ENCODE measurements at places on chromosomes 5 and 9.

- no peak for DNase-seq
Observed at GRCh38 chr5:27727254-27727653, 688.9 kb upstream of the CDH9 start.

DNA sequence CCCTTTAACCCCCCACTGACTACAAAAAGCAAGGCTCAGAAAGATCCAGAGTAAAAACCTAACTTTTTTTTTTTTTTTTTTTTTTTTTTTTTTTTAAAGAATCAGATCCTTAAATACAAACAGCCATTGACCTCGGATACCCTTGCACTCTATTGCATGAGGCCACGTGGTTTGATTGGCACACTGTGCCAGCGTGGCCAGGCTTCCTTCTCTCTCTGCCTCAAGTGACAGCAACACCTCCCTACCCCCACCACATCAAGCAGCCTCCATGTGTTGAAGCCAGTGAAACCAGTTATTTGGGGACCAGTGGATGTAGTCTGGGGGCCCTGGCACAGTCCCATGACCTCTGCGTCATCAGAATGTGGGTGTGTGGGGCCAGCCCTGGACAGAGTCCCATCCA is 71.4 kb downstream of the OTULIN start:
- DNase-seq = no peak

GRCh38 chr9:27861887-27862286 is 288.6 kb upstream of the C9orf72 start:
- DNase-seq = peak; percentile 77

DNA sequence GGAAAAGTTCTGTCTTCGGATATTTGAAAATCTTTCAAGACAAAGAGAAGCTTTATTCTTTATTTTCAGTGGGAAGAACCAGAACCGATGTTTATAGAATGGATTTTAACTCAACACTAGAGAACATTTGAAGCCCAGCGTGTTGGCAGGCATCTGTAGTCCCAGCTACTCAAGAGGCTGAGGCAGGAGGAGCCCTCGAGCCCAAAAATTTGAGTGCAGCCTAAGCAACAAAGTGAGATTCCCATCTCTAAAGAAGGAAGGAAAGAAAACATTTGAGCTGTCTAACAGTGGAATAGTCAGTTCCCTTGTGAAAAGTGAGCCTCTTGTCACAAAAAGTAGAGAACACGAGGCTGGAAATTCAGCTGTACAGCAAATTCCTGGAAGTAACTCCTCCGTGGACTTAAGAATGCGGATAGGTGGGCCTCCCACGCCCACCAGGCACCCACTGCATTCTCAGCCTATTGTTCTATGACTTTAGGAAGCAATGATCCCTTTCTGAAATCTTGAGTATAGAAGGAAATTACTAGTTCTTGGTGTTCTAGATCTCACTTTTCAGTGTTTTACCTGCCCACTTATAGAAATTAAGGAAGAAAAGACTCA is 2.3 kb upstream of the PTPDC1 start:
- DNase-seq = no peak

- DNase-seq = no peak
Observed at GRCh38 chr5:111147502-111147901, 55.4 kb downstream of the WDR36 start.

DNA sequence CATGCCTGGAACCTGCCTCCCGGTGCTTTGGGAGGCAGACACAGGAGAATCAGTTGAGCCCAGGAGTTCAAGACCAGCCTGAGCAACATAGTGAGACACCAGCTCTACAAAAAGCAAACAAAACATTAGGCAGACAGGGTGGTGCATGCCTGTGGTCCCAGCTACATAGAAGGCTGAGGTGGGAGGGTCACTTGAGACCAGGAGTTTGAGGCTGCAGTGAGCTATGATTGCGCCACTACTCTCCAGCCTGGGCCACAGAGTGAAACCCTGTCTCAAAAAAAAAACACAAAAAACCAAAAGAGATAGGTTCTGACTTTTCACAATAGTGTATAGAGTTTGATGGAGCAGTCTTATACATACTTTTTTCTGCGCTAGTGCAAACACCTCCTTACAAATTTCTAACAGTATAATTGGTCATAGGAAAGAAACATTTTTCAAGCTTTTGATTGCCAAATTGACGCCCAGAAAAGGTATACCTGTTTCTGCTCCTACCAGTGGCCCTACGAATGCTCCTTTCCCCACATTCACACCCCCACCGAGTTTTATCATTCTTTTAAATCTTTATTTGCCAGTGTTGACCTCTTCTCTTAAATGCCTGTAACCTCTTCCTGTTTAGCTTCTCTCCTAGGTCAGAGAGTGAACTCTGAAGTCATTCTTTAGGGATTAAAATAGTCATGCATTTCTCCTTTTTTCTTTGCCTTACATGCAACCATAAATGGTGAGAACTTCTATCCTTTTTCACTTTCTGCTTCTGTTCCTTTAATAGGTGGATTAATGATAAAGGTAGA is 7.5 kb downstream of the DOCK8 start:
- DNase-seq = no peak

- DNase-seq = no peak
Observed at GRCh38 chr5:160921423-160922285, 69.6 kb upstream of the ATP10B start.

DNA sequence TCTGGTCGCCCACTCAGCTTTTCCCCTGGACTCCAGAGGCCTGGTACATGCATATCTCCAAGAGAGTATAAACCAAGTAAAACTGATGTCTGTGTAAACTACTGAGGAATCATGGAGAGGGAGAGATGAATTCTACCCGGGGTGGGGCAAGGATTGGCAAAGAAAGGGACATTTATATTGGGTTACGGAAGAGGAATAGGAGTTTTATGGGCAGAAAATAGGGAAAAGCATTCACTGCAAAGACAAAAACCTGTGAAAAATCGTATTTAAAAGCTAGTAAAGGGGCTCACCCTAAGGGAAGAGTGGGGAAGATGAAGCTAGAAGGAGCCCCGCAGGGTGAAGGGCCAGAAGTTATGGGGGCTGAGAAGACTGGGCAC is 248.0 kb upstream of the KLF4 start:
- no peak for DNase-seq

GRCh38 chr5:108523360-108523759 is 141.5 kb upstream of the FBXL17 start:
- DNase-seq = no peak

DNA sequence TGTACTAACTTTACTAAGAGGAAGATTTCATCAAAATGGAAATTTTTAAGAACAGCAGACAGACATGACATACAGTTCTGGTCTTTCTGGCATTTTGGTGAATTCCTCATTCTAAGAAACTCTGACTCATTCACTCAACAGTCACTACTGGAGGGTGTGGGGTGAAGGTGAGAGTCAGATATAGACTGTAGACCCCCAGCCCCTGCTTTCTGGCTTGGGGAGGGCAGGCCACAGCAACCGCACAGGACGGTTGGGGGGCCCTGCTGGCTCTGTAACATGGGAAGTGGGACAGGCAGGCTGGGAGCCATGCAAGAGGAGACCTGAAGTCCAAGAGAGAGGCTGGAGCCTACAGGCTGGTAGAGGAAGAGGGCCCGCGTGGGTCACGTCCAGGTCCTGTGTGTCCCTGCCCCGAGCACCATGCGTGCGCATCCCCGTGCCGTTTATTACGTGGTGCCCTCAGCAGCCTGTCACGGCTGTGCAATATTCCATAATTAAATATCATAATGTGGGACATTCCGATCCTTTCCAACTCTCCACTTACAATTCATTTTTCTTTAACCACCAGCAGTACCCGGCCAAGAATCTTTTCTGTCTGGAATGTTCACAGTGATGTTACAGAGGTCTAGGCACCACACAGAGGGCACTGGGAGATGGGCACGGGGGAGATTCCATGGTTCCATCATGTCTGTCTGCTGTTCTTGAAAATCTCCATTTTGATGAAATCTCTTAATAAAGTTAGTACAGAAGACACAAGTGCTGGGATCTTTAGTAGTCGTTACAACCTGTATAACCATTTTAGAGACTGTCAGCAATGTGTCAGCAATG is 75.5 kb downstream of the SEMA4D start:
- DNase-seq = peak; percentile 84

DNA sequence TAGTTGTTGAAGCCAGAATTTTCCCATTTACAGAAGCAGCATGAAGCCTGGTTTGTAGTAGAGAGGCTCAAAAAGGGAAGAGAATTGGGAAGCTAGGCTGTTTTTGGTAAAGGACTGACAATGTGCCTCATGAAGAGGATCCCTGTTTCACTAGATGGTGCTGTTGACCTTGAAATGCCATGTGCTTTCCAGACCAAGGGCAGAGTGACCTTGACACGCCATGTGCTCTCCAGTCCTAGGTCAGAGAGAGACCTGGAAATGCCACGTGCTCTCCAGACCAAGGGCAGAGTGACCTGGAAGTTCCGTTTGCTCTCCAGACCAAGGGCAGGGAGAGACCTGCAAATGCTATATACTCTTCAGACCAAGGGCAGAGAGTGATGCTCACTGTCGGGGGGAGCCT is 32.0 kb downstream of the UNC13B start:
- DNase-seq = no peak

DNA sequence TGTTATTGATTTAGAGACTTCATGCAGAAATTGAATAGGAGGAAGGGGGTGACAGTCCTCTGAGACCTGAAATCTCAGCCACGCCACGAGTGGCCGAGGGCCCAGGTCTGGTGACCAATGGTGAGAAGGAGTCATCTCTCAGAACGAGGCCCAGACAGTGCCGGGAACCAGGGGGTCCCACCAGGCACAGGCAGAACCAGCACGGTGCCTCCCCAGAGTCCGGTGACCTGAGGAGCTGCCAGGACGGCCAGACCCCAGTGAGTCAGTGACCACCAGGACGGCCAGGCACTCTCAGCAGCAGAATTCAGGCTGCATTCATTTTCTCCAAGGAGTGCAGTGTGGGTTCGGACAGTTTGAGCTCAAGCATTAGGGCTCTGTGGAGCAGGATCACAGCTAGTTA is 43.8 kb upstream of the NKD2 start:
- no peak for DNase-seq

- no peak for DNase-seq
Observed at GRCh38 chr9:129486756-129487657, 133.9 kb downstream of the C9orf50 start.

- peak; percentile 31 for DNase-seq
Observed at GRCh38 chr9:70389621-70390266, 24.7 kb downstream of the KLF9 start.

DNA sequence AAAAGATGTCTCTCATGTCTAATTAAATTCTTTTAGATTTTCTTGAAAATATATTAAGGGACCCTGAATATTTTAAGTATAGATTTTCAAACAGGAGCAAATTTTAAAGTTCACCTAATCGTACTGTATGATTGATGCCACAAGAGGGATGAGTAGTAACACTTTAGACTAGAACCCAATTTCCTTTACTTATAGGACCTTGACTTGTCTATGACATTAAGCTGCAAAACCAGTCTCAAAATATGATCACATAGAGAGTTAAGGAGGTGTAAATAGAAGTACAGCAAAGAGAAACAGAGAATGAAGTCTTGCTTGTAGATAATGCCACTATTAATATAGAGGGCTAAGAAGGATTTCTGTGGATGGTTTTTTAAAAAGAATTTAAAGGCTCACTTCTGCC is 312.9 kb upstream of the PRR16 start:
- DNase-seq = no peak

DNA sequence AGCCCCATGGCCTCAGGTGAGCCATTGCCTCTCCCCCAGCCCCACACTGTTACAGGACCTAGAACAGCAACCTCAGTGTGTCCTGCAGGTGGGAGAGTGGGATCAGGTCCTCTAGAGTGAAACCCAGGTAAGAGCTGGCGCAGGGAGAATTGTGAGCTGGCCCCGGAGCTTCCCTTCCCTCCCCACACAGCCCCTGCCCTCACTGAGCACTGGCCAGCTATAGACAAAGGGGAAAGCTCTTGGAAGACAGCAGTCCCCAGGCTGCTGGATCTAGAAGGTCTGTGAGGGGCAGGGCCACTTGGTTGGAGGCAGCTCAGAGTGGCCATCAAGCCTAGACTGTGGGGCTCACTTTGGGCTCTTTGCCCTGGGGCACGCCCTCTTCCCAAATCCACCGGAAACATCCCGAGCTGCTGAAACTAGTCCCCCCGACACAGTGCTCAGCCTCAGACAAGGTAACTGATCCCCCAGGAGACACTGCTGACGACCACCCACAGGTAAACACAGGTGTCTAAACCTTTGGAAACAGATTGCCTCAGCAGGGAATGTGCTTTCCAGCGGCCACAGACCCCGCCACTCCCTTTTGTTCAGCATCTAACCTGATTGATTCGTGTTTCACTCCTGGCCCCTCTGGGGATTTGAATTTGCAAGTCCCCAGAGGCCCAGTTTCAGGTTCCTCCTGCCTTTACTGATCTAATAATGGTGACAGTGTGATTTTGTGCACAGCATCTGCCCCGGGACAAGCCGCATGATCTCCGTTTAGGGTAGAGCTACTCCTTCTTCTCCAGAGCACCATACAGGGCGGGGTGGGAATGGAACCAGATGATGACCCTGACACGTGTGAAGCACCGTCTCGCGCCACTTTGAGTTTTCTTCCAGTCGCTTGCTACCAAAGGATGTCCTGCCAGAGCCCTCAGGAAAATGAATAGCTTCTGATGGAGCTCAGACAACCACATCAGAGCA is 42.2 kb upstream of the ADAMTS2 start:
- DNase-seq = no peak

- no peak for DNase-seq
Observed at GRCh38 chr5:96690861-96691260, 28.7 kb downstream of the CAST start.

GRCh38 chr5:56479696-56480077 is 246.6 kb upstream of the ANKRD55 start:
- DNase-seq = no peak

DNA sequence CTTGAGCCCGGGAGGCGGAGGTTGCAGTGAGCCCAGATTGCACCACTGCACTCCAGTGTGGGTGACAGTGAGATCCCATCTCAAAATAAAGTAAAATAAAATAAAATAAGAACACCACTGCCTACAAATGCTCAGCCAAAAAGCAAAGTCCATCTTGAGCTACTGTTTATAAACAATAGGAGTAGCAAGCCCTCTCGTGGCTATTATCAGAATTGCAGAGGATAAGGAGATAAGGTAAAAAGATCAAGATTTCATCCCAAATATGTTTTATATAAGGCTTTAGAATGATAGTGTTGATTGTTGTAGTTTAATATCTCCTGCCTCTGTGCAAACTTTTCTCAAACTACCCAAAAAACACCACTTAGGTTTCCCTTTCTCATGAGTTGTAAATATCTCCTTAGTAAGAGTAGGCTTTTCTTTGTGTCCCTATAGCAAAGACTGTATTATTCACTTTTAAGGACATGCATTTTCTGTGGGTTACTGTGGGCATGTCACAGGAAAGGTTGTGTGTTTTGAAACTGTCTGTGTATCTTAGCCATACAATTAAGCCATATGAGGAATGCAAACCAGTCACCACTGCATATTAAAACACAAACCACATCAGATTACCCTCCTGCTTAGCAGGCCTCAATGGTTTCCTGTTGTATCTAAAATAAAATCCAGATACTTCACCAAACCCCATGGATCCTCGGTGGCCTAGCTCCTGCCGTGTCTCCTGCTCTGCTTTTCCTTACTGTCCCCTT is 31.8 kb upstream of the CKS2 start:
- peak; percentile 70 for DNase-seq

GRCh38 chr9:136081113-136081825 is 13.8 kb downstream of the NACC2 start:
- no peak for DNase-seq
